Stimulated activated CD8-positive, alpha-beta memory T cell treated with anti-CD3 and anti-CD28 coated beads, Interleukin-15, amount 100 ng/mL, for 4 hours (primary cell): ENCODE measurements at places on chromosomes 4 and X.

DNA sequence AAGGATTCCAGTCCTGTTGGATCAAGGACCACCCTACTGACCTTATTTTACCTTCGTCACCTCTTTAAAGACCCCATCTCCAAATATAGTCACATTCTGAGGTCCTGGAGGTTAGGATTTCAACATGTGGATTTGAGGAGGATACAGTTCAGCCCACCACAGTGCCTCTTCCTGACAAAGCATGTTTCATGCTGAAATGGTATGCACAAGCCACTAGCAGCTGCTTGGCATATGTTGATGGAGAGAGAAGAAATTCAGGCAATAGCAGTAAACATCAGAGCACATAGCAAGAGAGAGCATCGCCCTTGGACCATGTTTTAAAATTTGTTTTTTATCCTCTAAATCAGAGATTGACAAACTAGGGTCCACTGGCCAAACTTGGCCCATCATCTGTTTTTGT lies 172.1 kb downstream of the PRKX start:
- DNase-seq, result no peak

- no peak for DNase-seq
These were observed 90.4 kb downstream of the COL4A6 start for GRCh38 chrX:108347800-108348199.

DNA sequence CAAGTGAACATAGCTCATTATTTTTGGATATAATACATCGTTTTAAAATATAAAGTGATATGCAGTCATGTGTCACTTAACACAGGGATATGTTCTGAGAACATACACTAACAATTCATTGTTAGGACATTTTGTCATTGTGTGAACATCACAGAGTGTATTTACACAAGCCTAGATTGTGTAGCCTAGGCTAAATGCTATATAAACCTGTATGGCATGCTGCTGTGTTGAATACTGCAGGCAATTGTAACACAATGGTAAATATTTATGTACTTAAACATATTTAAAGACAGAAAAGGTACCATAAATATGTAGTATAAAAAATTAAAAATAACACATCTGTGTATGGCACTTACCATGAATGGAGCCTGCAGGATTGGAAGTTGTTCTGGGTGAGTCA lies 44.9 kb upstream of the GPRIN3 start:
- no peak for DNase-seq

DNA sequence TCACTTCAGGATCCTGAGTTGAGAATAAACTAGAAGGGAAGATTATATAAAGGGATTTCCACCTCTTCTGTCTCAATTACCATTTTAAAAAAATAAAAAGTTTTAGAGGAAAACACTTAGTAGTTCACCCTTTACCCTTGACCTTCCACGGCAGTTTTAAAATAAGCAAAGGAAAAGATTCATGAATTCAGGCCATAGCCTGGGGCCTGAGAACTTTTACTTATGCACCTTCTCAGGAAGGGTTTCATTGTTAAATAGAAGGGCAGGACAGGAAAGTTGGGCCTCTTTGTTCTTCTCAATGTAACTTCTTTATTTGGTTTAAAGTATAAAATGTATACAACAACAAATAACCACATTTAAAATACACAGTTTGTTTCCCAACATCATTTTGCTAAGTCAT lies 54.9 kb downstream of the PKD2 start:
- DNase-seq, result no peak

- DNase-seq, result no peak
These were observed 223.1 kb downstream of the ANK2 start for GRCh38 chr4:113272523-113272922.

DNA sequence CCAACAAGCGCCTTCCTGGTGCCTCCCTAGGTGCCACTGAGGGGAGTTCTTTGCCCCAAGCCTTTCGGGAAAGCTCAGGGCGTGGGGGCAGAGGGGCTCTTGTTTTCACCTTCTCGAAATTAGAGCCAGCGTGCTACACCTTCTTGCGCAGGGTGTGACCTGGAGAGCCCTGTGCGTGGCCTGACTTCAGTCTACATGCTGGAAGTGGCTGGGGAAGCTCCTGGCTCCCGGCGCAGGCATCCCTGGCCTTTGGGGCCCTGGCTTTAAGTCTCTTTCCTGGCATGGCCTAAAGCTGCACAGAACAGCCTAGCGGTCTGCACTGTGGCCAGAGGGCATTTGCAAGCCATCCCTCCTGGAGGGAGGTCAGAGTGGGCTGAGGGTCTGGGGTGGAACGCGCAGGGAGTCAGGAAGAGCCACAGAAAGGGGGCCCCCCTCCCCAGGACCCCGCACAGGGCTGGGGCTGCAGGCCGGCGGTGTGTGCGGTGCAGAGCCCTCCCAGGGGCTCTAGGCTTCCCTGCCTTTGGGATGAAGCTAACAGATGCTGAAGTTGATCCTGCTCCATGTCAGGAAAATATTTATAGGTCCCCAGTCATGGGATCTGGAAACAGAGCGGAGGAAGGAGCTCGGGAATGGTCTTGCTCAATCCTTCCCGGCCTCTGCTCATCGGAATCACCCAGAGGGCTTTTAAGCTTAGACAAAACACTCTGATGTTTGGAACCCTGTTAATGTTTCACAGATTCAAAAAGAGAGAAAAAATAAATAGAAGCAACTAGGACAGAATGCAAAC lies 781 bp upstream of the SPON2 start:
- DNase-seq, result no peak

DNA sequence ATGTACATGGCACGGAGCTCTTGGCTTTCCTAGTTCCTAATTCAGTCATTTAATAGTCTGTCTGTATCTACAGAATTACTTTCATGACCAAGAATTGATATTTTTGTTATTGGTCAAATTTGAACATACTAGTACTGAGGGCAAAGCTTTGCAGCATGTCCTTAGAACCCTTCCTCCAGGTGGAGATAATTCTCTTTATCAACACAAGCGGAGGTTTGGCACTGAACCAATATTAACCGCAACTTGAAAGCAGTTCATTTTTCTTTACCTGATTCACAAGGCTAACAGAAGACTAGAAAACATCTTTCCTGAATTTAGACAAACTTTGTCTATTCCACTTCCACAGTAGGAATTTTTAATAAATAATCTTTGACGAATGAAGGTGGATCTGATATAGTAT lies 73.8 kb downstream of the TACR3 start:
- DNase-seq, result no peak

- DNase-seq, result no peak
These were observed 255.3 kb downstream of the RAPGEF2 start for GRCh38 chr4:159358226-159358625.

DNA sequence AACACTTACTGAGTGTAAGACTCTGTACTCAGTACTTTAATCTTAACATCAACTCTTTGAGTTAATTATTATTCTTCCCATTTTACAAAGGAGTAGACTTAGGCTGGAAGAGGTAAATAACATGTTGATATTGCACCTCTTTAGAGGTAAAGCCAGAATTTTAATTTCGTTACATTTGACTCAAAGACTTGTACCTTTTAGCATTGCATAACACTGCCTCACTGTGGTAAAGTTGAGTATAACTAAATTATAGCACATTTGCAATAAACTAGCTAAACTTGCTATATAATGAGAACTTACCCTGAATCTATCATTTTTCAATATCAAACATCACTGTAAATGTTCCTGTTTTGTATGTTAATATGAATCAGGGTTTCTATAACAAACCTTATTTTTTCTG lies 218.5 kb downstream of the PRR32 start:
- DNase-seq, result no peak

DNA sequence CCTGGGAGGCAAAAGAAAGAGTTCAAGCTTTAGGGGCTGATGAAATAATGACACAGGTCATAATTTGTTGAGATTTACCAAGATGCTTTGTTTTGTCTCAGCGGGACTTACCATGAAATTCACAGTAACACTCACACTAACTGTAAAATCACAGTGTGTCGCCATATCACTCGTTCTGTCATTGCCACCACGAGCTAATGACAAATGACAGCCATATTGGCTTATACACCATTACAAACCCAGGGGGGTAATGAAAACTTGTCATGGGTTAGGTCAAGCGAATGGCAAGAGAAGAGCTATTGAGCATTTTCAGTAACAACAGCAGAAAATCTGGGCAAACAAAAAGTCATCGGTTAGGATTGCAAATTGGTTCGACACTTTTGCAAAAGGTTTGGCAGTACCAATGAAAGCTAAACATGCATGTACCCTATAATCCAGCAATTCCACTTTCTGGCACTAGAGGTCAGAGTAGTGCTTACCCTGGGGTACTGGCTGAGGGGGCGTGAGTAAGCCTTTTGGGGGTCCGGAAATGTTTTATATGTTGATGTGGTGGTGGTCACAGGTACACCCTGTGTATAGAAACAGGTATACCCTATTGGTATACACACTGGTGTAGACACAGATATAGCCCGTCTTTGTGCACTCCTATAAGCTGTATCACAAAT lies 83.9 kb upstream of the RAI2 start:
- no peak for DNase-seq

DNA sequence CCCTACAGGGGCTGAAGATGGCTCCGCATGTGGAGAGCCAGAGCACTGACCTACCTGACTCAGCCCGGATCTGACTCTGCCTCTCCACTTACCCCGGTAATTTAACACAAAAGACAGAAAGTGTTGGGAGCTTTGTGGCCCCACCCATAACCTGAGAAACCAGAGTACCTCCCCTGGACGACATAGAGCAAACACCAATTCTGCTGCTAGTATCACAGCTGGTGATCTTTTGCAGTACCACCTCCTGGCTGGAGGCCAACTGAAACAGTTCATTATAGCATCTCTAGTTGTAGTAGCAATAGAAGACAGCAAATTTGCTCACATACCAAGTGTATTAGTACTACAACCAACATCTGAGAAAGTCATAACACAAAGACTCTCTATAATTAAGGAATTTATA lies 443.9 kb downstream of the KLHL4 start:
- no peak for DNase-seq

DNA sequence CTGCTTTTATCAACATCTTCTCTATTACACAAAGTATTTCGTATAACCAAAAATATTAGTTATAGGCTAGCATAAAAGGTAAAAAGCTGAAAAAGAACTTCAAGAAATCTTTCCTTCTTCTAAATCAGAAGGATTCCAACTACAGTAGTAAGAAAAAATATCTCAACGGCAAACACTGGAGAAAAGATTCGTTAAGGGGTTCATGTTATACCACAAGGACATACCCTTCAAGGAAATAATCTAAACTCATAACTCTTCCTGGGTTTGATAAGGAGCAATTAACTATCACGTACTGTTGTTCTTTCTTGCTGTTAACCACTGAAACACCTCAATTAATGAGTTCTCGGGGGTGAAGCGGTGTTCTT lies 1.5 kb downstream of the SMIM14 start:
- no peak for DNase-seq

DNA sequence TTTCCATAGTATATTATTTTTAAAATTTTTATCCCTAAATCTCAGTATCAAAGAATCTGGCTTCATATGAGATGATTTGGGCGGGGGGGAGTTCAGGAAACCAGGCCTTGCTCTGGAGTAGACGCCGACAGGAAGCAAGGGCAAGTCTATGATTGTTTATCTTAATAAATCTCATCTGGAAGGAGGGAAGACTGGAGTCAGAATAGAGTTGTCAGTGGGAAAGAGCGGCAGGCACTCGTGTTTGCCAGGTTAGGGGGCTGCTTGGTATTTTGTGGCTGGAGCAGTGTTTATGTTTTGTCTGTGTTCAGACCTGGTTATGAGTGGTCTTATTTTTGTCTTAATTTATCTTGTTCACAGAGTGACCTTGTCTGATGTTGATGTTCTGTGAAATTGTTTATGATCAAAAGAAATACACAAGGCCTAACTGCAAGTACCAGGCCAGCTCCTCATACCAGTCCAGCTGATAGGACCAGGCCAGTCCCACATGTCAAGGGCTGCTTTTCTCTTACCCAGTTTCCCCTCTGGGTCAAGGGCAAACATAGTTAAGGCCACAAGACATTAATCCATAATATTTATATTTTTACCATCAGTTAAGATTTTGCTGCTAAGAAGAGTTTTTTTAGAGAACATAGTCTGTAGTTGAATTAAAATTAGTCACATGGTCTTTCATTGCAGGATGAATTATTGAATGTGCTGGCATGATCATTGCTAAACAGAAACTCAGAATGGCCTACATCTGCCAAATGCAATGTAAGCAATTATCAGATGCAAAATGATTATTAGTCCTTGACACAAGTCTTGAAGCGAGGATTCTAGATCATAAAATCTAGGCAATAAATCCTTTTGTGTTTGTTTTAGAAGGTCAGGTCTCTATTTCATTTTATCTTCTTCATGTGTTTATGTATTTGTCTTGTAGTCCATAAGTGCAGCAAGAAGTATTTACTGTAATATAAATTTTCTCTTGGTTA lies 176.5 kb downstream of the GASK1B start:
- no peak for DNase-seq

- no peak for DNase-seq
These were observed 450.7 kb downstream of the GASK1B start for GRCh38 chr4:157722146-157722545.

DNA sequence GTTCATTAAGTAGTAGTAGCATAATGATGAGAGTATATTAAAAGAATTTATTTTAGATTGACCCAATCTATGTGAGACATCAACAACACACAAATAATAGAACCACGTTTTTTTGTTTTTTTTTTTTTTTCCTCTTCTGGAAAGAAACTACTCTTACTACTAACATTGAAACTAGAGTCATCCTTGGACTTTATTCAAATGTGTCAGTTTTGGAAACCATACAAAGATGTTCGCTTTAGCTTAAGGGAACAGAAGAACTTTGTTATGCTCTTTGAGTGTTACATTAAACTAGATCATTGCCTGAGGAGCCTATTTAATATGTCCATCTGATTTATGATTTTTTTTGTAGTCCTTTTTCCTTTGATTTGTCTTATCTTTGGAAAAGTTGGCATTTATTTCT lies 166.7 kb downstream of the RPA4 start:
- DNase-seq, result no peak

DNA sequence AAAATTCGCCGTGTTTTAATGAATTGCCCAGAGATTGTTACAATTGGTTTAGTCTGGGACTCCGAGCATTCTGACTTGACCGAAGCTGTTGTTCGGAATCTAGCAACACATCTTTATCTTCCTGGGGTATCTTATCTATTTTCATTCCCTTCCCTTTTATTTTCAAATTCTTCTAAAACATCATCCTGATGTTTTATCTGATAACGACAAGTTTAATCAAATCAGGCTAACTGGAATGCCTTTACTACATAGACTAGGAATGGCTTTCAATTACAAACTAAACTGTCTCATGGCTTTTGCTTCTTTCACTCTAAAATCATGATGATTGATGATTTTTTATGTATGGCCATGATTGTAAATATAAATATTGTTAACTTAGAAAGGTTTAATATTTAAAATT lies 48.0 kb downstream of the USP53 start:
- DNase-seq, result no peak

DNA sequence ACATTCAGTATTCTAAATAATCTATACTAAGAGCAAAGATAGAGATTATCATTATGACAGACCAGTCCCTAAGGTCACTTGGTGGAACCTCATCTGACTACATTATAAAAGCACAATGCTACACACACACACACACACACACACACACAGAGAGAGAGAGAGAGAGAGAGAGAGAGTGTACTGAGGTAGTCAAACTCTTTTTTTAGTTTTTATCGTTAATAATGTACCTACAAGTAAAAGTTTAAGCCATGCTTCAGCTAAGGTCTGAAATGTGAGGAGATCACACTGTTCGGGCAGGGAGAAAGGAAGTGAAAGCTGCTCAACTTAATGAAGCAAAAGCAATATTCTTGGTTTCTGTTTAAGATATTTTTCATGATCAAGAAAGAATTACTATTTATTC lies 75.8 kb upstream of the CCDC160 start:
- no peak for DNase-seq
